ENCODE measurements at places on chromosomes 5 and 9.

DNA sequence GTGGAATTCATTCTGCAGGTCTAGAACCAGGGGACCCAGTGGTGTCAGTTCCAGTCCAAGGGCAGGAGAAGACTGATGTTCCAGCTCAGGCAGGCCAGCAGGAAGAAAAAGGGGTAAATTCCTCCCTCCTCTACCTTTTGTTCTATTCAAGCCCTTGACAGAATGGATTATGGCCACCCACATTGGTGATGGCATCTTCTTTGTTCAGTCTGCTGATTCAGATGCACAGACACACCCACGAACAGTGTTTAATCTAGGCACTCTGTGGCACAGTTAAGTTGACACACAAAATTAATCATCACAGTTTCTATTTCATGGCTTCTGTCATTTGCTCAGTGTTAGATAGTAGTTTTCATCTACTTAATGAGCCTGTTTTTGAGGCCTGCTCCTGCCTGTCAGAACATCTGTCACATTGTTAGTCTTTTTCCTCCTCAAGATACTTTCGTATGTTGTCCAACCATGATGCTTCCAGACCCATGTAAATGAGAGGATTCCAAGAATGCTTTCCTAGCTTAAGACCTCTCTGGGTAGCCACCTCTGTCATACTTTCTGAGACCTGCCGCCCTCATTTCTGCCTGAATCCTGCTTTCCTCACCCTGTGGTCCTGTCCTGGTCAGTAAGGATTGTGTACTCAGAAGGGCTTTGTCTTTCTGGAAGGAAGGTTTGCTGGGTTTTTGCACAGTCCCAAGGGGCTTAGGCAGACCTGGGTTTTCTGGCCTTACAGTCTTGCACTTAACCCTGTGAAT lies 72.5 kb downstream of the SPIN1 start:
- no peak for DNase-seq

DNA sequence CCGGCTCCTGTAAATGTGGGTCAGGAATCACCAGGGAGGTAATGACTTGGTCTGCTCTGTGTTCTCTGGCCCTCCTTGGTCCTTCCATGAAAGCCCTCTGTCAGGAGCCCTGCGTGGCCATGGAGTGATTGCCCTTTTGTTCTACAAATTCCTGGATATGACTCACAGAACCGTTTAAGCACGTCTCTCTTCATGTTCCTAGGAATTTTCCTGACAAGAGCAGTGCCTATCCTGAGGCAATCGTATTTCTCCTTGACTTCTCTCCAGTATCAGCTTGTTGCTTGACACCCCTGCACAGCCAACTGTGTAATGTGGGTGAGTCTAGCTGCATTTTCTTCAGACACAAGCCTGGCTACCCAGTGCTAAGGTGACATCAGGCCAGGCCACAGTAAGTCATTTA lies 274.3 kb upstream of the ZNF462 start:
- DNase-seq = no peak

- DNase-seq = no peak
These were observed 45.8 kb downstream of the TMEM167A start for GRCh38 chr5:83031381-83031780.

DNA sequence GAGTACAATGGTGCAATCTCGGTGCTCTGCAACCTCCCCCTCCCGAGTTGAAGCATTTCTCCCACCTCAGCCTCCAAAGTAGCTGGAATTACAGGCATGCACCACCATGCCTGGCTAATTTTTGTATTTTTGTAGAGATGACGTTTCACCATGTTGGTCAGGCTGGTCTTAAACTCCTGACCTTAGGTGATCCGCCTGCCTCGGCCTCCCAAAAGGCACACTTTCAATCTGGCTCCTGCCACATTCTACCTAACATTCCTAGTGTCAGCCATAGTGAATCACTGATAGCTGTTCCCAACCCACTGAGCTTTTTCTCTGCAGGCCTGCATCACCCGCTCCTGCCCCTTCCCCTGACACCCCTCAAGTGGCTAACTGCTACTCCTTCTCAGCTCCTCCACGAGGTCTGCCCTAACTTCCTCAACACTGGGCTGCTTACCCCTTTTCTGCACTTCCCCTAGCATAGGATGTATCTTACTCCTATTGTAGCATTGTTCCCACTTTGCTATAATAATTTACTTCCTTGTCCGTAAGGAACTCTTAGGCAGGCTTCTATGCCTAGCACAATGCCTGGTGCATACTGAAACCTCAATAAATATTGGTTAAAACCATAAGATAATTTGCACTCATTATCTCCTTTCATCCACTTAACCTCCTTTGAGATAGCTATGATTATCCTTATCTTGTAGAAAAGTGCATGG lies 42.0 kb upstream of the LIFR start:
- no peak for DNase-seq

DNA sequence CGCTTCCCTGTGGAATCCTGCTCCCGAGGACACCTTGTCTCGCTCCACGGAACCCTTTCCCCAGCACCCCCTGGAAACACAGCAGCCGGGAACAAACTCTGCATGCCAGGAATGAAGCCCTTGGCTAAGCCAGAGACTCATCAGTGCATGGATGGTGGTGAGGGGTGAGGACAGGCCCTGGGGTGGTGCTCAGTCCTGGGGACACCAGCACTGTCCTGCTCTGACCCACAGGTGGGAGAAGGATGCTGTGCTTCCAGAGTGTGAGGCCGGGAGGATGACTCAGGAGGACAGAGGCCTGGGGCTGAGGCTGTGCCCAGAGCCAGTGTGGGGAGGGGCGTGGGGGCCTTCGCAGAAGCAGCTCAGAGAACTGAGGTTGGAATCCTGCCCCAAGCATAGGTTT lies 11.2 kb upstream of the EGR1 start:
- DNase-seq = no peak

- no peak for DNase-seq
These were observed 144.5 kb downstream of the GCNT1 start for GRCh38 chr9:76603448-76603895.

GRCh38 chr9:134624621-134625181 lies 16.9 kb upstream of the COL5A1 start:
- no peak for DNase-seq

GRCh38 chr9:98894171-98894570 lies 49.5 kb upstream of the COL15A1 start:
- DNase-seq = no peak

DNA sequence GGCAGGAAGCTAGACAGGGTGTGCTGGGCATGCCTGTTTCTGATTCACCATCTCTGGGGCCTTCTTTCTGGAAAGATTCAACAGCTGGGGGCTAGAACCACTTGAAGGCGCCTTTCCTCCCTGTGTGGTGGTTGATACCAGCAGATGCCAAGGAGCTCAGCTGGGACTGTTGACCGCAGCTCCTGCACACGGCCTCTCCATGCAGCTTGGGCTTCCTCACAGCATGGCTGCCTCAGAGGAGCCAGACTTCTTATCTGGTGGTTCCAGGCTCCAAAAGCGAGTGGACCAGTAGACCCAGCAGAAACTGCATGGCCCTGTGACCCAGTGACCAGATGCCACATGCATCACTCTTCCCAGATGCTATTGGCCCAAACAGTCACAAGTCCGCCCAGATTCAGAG lies 74.7 kb upstream of the COL5A1 start:
- DNase-seq = no peak

DNA sequence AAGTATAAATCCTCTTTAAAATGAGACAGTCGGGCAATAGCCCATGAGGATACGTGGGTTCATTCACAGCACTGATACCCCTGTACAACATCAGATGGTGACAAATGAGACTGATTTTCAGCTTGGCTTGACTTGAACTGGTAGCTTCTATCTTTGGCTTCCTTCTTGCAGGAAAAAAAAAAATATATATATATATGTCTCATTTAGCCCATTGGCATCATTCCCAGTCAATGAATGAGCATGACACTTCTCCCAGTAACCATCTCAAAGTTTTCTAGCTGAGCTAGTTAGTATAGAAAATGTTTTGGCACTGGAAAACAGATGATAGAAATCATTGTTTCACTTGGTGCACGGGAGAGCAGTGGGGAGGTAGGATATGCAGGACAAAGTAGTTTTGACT lies 222.5 kb upstream of the TAS2R1 start:
- DNase-seq = no peak

DNA sequence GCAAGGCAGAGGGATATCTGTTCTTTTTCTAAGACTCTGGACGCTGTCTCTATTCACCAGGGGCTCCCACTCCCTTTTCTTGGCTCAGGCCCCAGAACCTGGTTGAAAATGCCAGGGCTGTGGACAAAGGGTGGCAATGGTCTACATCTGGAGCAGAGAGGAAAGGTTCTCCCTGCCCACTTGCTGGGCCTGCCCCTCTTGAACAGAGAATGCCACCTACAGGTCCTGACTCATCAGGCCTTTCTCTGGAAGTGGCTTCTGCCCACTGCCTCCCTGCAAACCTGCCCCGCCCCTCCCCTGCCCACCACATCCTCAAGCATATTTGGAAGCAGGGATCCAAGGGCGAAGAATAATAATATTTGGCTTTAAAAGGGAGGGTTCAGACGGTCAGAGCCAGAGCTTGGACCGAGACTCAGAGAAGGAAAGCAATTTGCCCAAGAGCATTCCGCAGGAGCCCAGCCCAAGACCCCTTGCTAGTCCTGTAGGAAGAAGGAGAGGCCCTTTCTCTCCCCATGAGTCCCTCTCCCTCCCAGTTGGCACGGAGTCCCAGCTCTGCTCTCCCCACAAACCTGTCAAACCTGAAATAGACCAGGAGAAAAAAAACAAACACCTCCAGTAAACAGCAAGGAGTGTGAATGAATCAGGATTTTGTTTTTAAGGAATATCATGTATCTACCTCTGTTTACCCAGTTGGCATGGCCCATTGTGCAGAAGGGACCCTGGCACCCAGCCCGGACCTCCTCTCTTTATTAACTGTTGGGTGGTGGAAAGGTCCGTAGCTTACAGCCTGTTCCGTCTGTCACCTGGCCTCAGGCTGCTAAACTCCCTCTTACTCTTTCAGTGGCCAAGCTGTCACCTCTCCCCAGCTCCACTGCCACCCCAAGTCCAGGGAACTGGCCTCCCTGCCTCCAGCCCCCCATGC lies 37.7 kb upstream of the STXBP1 start:
- DNase-seq = no peak

GRCh38 chr9:91208837-91209236 lies 152.9 kb downstream of the AUH start:
- no peak for DNase-seq
